Left cardiac atrium (tissue), 4 donors: ENCODE measurements at places on chromosomes 1 and 21. TPM values are rescaled to one million over a fixed set of nuclear protein-coding genes. Genes with fewer than 3 reads are reported as not detected.

The NES gene
- total RNA-seq = 240 TPM

The GPR37L1 gene
- total RNA-seq = 0.05 TPM

The BTBD8 gene
- total RNA-seq = 4.5 TPM

The KRTAP11-1 gene
- not detected for total RNA-seq

The SERPINC1 gene
- 0.35 TPM for total RNA-seq

The TIAM1 gene
- 6.7 TPM for total RNA-seq

The CAMK1G gene
- not detected for total RNA-seq

The OR2T2 gene
- total RNA-seq = not detected

The CTSE gene
- not detected for total RNA-seq
